CD4-positive, alpha-beta T cell treated with Interleukin-2 at 100 ng/mL for 4 hours (primary cell): ENCODE measurements at places on chromosomes 5 and 9.

DNA sequence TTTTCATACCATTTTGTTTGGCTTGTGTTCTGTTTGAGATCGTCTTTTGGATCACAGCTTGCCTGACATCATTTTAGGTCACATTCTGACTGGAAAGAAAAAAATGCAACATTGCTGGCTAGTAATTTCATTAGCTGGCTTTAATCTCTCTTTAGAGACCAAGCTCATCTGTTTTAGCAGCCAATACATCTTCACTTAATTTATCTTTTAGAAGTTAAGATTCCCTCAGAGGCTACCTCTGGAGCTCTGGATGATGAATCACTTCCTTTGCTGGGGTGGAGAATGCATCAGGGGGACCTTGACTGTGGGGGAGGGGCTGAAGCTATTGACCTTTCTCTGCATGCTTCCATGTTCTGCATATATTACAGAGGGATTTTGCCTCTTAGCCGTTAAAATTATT, 181.5 kb upstream of the OTULINL start:
- DNase-seq = no peak

GRCh38 chr5:157187046-157187754, 6.6 kb downstream of the ITK start:
- no peak for DNase-seq

GRCh38 chr9:123571240-123571639, 215.2 kb downstream of the CRB2 start:
- no peak for DNase-seq

DNA sequence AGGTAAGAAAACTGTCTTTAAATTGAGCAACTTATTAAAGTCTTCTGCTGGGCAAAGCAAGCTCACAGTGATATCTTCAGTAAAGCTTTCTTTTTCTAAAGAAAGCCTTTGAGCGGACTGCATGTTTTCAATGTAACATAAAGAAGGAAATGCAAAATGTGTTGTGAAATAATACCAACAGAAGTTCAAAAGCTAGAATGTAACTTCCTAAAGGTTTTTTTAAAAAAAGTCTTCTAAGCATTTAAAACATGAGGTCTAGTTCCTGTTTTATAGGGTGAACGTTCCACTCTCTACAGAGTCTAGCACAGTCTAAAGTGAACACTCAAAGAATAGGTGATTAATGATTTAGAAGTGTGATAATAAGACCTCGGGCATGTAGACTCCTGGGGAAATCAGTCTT, 62.9 kb downstream of the DENND1A start:
- no peak for DNase-seq

DNA sequence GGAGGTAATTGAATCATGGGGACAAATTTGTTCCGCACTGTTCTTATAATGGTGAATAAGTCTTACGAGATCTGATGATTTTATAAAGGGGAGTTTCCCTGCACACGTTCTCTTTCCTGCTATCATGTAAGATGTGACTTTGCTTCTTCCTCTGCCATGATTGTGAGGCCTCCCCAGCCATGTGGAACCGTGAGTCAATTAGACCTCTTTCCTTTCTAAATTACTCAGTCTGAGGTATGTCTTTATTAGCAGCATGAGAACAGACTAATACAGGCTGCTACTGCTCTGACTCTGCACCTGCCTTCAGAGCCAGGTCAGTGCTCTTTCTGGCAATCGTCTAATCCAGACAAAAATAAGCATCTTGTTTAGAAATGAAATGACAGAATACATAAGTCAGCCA, 479.2 kb upstream of the TUSC1 start:
- DNase-seq = no peak

GRCh38 chr9:133426011-133426410, 3.8 kb downstream of the ADAMTS13 start:
- DNase-seq = no peak

GRCh38 chr9:124355039-124355940, 60.0 kb downstream of the PSMB7 start:
- DNase-seq = no peak

DNA sequence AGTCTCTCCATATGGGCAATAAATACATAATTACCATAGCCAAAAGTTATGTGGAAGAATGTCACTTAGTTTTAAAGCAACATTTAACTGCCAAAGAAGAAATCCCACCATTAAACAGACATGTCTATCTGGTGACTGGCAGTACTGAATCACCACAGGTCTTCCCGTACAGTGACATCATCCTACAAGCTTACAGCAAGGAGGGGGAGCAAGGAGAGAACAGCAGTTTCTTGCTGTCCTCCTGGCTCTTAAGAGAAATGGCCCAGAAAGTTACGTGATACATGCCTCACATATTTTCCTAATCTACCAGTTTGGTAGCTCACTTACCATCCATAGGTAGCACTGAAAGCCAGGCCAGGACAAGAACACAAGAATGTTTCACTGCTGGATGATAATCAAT, 671.0 kb downstream of the DMRTA1 start:
- no peak for DNase-seq

GRCh38 chr5:149576021-149576420, 5.3 kb upstream of the ARHGEF37 start:
- DNase-seq = no peak

DNA sequence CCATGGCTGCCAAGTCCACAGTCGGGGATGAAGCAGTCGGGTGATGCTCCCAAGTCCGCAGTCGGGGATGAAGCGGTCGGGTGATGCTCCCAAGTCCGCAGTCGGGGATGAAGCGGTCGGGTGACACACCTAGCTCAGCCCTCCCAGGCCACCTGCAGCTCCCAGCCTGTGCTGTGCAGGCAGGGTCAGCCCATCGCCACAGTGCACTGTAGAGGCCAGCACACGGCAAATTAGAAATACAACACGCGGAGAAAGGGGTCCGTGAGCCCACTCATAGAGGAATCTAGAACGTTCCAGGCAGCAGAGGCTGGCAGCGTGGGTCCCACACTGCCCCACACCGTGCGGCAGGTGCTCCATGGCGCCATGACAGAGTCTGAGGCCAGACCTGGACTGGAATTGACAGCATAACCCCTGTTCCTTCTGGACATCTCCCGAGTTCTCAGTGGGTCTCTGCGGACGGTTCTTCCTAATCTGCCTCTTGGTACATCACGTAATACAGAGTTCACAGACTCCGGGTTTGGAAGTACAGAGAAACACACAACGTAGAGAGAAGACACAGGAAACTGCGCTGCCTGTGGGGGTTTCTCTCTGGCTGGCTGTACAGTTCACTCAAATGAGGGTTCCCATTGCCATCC, 7.7 kb upstream of the EXOC3 start:
- DNase-seq = no peak

- DNase-seq = no peak
These were observed 221.6 kb downstream of the MAT2B start for GRCh38 chr5:163727028-163727427.

DNA sequence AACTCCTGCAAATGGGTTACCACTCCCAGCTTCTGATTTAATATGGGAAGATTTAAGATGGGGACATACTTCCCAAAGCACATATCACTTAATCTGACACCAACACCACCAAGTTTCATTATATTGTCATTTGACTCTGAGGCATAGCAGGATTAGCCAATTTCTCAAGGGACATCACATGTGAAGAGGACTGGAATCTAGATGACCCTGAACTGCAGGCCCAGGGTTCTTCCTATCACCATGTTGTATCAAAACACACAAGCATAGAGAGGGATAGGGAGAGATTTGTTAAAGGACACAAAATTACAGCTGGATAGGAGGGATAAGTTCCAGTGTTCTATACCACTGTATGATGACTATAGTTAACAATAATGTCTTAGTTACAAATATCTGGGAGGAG, 168.3 kb upstream of the PPP2R2B start:
- DNase-seq = no peak

DNA sequence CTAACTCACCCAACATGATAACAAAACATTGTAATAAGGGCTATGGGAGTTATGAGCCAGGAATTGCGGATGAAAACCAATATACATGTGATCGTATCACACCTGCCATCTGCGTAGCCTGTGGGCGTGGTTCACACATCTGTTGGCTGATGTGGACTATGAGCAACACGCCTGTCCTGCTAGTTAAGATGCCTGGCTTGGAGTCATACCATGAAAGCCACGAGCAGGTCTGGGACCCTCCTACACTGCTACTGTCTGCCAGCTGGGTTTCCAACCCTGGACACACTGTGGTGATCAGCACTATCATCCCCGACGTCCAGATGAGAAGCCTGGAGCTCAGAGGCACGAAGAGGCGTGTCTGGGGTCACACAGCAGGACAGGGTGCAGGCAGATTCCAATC, 40.2 kb downstream of the STK10 start:
- DNase-seq = peak; percentile 30

DNA sequence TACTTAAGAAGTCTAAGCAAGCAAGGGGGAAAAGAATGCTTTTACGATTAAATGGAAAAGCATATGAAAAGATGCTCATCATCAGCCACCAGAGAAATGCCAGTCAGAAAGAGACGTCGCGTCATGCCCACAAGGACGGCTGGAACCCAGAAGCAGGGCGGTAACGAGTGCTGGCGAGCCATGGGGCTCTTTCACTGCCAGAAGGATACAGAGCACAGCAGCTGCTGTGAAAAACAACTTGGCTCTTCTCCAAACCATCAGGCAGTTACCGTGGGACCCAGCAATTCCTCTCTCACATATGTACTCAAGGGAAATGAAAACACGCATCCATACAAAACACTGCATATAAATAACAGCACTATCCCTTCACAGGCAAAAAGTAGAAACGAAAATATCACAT, 95.5 kb downstream of the CAMSAP1 start:
- no peak for DNase-seq

GRCh38 chr5:55577353-55578060, 42.7 kb upstream of the PLPP1 start:
- DNase-seq = no peak

DNA sequence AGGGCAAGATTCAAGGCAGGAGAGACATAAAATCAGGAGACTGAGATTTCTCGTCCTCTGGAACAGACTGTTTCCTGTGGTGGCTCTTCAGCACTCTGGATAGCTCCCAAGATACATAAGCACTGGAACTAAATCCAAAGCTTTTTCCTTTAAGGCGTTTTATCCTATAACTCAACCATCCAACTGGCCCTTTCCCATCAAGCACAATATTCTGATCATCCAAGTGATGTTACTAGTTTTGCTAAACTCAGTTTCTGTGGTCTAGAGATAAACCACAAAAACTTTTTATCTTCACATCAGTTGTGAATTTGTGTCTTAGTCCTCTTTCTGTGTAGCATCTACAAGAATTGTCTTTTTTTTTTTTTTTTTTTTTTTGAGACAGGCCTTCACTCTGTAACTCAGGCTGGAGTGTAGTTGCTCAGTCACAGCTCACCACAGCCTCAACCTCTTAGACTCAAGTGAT, 299.4 kb downstream of the COX7C start:
- peak; percentile 21 for DNase-seq

GRCh38 chr5:54254482-54255198, 55.7 kb downstream of the ARL15 start:
- DNase-seq = no peak

GRCh38 chr9:5578018-5578697, 50.7 kb upstream of the RIC1 start:
- DNase-seq = no peak

DNA sequence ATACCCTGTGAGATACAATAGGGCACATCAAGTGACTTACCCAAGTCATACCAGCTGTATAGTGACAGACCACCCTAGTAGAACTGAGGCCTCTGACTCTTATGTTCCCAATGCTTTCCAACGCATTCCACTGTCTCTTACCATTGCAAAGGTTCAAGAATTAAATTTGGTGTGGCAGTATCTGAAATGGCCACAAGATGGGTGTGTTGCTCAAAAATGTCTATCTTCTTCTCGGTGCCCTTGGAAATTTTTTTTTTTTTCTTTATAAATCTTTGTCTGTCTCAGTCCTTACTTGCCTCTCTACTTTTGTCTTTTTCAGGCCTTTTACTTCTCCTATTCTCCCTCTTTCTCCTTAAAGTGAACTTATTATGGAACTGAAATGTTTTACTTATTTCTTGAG, 48.4 kb downstream of the GPR21 start:
- DNase-seq = peak; percentile 3
